Activated CD4-positive, alpha-beta T cell treated with anti-CD3 and anti-CD28 coated beads, Interleukin-2, amount 10 ng/mL, durations not matched to agents 7 days and 5 days (primary cell): ENCODE measurements at places on chromosomes 4 and X. TPM values are rescaled to one million over a fixed set of nuclear protein-coding genes. Genes with fewer than 3 reads are reported as not detected.

Gene DCAF8L2
- total RNA-seq, result not detected

DNA sequence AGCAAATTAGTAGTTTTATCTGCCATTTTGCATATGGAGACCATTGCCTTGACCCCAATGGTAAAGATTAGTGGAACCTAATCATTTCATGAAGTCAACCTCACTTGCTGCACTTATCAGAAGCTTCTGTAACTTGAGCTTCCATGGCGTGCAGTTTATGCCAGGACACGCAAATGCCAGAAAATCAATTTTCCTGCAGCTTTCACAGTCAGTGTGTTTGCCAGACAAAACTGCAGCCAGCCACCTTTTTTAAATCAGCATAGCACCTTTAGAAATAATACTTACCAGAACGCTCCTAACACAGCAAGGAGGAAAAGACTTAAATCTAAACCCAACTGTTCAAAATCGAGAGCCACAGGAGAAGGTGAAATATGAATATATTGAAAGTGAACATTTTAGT is 265.3 kb downstream of the GRIA3 start:
- H3K4me3 ChIP-seq, result no peak overlapping the region
- no peaks in the 10 kb centered on the region for H3K4me1 ChIP-seq
- H3K27ac ChIP-seq, result no peak overlapping the region
- no peak for DNase-seq
- H3K36me3 ChIP-seq, result no peaks in the 10 kb centered on the region

Gene CCDC160
- not detected for total RNA-seq

GRCh38 chr4:140818433-140818832 is 62.2 kb upstream of the TBC1D9 start:
- H3K36me3 ChIP-seq, result no peaks in the 10 kb centered on the region
- H3K4me1 ChIP-seq, result no peaks in the 10 kb centered on the region
- H3K4me3 ChIP-seq, result no peak overlapping the region
- H3K27ac ChIP-seq, result no peak overlapping the region
- DNase-seq, result no peak

Gene DMP1
- total RNA-seq, result not detected

- no peaks in the 10 kb centered on the region for H3K36me3 ChIP-seq
- no peak overlapping the region for H3K4me3 ChIP-seq
- H3K27me3 ChIP-seq, result peaks cover 45% of the 10 kb centered on the region
- peaks cover 17% of the 10 kb centered on the region for H3K4me1 ChIP-seq
- DNase-seq, result no peak
- H3K27ac ChIP-seq, result no peak overlapping the region
These were observed 2.3 kb upstream of the RGS12 start for GRCh38 chr4:3290476-3290875.

GRCh38 chr4:165631912-165632311 is 241.1 kb upstream of the TLL1 start:
- no peaks in the 10 kb centered on the region for H3K27me3 ChIP-seq
- H3K4me1 ChIP-seq, result no peaks in the 10 kb centered on the region
- H3K27ac ChIP-seq, result no peak overlapping the region
- no peak overlapping the region for H3K4me3 ChIP-seq

GRCh38 chr4:93183576-93183975 is 645.0 kb upstream of the ATOH1 start:
- H3K36me3 ChIP-seq, result no peaks in the 10 kb centered on the region
- no peaks in the 10 kb centered on the region for H3K27me3 ChIP-seq
- no peak overlapping the region for H3K27ac ChIP-seq

Gene SPANXA1
- total RNA-seq, result not detected

- no peak overlapping the region for H3K27ac ChIP-seq
- H3K27me3 ChIP-seq, result no peaks in the 10 kb centered on the region
- H3K4me3 ChIP-seq, result no peak overlapping the region
- H3K4me1 ChIP-seq, result peaks cover 16% of the 10 kb centered on the region
- no peak for DNase-seq
- no peaks in the 10 kb centered on the region for H3K36me3 ChIP-seq
These were observed 40.4 kb upstream of the PGK1 start for GRCh38 chrX:78063687-78064086.

Gene GABRQ
- not detected for total RNA-seq

Gene ADAMTS3
- total RNA-seq, result not detected

Gene DCHS2
- total RNA-seq, result not detected

DNA sequence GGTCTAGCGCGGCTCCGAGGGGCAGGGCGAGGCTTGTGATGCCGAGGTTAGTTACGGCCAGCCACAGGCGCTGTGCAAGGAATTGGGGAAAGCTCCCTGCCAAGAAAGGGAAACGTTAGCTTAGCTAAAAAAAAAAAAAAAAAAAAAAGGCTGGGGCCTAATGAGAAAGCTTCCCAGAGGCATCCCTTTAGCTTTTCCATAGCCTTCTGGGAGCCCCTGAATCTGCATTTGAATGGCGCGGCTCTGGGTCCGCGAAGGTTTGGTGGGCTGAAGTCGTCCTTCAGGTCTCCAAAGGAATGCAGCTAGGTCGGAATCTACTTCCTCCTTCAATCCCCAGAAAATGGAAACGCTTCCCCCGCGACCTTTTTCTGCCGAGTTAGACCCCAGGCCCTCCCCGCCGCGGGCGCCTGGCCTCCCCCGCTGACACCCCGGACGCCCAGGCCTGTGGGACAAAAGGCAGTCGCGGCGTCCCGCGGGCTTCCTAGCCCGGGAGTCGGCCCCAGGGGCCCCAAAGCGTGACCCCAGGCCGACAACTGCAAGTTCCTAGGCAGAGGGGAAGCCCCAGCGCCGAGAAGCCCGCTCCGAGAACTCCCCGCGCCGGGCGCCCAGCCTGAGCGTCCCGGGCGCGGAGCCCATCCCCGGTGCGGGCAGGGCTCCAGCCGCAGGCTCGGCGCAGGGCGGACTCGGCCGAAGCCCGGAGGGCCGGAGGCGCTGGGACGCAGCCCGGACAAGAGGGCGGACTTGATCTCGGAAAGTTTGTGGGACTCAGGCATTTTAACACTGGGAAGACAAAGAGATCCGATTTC is 605 bp upstream of the FAT1 start:
- H3K27me3 ChIP-seq, result peaks cover 58% of the 10 kb centered on the region
- H3K36me3 ChIP-seq, result peaks cover 8% of the 10 kb centered on the region
- H3K27ac ChIP-seq, result peak overlapping the region; percentile 36
- peaks cover 18% of the 10 kb centered on the region for H3K4me1 ChIP-seq
- DNase-seq, result no peak

GRCh38 chr4:150934022-150934421 is 81.1 kb downstream of the LRBA start:
- H3K4me1 ChIP-seq, result peaks cover 3% of the 10 kb centered on the region
- H3K4me3 ChIP-seq, result no peak overlapping the region
- no peaks in the 10 kb centered on the region for H3K27me3 ChIP-seq
- DNase-seq, result no peak
- H3K36me3 ChIP-seq, result peaks cover 3% of the 10 kb centered on the region
- H3K27ac ChIP-seq, result no peak overlapping the region

Gene NEUROG2
- not detected for total RNA-seq

DNA sequence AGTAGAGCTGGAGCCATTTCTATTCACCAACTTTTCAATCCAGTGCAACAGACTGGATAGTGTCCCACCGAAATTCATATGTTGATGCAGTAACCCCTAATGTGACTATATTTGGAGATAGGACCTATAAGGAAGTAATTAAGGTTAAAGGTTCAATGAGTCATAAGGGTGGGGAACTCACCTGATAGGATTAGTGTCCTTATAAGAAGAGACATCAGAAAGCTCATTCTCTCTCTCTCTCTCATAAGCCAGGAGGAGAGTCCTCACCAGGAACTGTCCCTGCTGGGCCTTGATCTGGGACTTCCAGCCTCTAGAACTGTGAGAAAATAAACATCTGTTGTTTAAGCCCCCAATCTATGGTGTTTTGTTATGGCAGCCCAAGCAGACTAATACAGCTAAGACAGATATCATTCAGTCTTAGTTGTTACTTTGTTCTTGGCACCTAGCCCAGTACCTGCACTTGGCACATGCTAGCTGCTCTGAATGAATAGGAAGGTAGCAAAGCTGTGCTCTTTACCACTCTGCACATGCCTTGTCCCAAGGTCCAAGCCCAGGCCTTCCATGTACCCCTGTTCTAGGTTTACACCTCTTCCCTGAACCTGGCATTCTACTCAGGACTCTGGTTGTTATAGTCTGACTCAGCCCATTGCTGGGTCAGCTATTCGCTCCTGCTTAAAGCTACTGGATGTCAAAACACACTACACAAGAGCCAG is 19.2 kb upstream of the BRS3 start:
- H3K36me3 ChIP-seq, result no peaks in the 10 kb centered on the region
- peaks cover 6% of the 10 kb centered on the region for H3K27me3 ChIP-seq
- H3K4me1 ChIP-seq, result no peaks in the 10 kb centered on the region
- H3K4me3 ChIP-seq, result no peak overlapping the region

Gene F11
- total RNA-seq, result not detected
